Activated CD4-positive, alpha-beta T cell treated with anti-CD3 and anti-CD28 coated beads for 48 hours (primary cell): ENCODE measurements at places on chromosomes 11 and 22.

DNA sequence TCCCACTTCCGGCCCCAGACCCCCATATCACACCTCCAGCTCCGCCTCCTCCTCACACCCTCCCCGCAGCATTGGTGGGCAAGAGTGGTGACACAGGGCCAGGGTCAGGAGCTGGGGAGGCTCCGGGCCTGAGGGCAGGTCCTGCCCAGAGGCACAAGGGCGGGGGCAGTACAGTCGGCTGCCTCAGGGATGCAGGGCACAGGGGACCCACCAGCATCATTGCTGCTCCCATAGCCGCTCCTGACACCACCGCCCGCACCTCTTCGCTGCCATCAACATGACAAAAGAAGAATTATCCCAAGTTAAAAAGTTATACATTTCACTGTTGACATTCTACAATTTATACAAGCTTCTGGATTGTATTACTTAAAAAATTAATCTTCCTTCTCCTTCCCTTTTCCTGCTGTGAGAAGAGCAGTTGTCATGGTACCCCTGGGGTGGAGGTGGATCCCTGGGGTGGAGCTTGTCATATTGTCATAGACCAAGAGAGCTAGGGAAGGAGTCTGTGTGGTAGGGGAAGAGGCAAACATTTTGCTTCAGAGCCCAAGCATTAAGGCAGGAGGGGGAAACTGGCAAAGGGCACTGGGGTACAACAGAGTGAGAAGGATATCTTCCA is 4.1 kb downstream of the SBF2 start:
- DNase-seq, result no peak

GRCh38 chr11:7428196-7428595 is 57.1 kb upstream of the OLFML1 start:
- no peak for DNase-seq

DNA sequence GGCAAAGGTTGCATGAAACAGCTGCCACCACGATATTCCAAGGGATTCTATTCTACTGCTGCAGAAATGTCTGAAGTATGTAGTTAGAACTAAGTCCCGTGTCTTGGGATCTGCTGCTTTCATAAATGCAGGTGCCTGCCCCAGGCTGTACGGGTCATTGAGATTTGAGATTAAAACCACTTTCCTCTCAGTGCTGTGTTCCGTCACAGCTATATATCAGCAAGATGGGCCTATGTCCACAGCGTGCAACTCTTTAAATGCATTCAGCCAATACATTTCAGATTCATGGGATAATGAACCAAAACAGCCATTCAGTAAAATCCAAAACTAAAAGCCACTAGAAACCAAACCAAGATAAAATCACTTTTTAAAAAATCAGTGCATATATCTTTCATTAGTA is 107.3 kb upstream of the LUZP2 start:
- DNase-seq, result no peak

DNA sequence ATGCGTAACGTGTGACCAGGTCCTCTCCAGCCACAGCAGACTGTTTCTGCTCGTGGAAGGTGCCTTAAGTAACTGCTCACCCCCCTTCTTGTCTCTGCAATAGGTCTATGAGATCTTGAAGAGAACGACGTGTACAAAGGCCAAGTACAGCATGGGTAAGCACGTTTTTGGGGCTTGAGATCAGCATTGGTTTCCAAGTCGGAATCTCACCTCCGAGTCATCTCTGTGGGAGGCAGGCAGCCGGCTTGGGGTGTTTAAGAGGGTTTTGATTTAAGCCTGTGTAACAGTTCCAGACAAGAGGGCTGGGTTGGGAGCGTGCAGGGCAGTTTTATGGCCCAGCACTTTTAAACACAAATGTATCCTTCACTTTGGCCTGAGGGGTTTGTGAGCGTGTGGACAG is 30.1 kb downstream of the ANO1 start:
- no peak for DNase-seq

DNA sequence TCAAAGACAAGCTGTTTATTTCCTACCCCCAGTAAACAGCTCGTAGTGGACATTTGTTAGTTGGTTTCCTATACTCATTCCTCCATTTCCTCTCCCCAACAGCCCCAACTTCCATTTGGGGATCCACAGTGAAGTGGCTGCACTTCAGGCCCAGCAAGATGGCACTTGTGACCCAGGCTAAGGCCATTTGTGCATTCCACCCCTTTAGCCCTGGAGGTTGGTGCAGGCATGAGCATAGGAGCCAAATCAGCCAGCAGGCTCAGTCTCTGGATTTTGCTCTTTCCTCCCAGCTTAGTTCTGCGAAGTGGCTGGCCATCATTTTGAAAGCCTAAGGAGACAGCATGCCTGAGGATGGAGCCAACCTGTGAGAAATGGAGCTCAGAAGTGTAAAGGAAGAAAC is 122.9 kb downstream of the MPPED2 start:
- DNase-seq, result no peak

- DNase-seq, result peak; percentile 25
These were observed 5.8 kb downstream of the RAPSN start for GRCh38 chr11:47443028-47443700.
